Coronary artery (tissue), 2 donors: ENCODE measurements at places on chromosomes 12 and 14.

DNA sequence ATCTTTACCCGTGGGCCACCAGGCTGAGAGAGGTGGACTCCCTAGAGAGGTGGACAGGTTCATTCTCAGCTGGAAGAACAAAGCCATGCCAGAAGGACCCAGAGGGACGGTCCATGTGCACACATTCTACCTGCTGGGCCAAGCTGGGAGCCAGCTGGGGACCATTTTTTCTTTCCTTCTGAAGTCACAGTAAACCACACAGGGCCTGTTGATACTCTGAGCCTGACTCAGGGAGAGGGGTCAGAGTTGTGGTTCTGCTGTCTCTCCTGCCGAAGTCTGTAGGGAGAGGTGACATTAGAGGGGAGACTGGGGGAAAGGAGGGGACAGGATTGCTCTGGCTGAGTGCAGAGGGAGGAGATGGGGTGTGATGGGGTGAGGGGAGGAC is 148.6 kb downstream of the TSPAN9 start:
- no peak for DNase-seq

DNA sequence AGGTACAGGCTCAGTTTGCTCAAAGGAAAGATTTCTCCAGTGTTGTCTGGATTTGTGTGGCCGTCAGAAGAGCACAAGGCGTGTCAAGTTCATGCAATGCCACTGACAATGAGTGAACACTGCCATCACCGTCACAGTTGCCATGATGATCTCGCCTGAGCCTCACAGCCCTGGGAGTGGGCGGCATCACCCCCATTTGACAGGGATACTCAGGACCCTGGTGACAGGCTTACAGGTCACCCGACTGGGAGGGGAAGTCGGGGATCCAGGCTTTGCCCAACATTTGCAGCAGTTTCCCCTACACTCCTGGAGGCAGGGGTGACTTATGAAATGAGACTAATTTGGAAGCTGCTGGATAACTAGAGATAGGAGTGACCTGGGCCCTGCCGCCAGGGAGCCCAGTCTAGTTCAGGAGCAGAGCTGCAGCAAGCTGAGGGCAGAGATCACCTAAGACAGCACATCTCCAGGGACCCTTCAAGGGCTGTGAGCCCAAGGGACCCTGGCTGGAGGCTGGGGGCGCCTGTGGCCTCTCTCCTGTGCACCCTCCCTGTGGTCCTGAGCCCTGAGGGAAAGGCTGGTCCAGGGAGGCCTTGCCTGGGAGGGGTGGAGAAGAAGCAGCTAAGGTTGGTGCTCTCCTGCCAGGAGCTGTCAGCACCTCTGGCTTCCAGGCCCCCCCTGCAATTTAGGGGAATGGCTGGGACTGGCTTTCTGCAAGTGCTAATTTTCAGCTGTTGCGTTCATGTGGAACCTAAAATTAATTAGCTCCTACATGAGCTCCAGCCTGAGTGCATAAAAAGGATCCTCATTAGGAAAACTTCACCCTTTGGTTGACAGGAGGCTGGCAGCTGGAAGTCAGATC is 32.4 kb upstream of the BEGAIN start:
- DNase-seq = no peak

DNA sequence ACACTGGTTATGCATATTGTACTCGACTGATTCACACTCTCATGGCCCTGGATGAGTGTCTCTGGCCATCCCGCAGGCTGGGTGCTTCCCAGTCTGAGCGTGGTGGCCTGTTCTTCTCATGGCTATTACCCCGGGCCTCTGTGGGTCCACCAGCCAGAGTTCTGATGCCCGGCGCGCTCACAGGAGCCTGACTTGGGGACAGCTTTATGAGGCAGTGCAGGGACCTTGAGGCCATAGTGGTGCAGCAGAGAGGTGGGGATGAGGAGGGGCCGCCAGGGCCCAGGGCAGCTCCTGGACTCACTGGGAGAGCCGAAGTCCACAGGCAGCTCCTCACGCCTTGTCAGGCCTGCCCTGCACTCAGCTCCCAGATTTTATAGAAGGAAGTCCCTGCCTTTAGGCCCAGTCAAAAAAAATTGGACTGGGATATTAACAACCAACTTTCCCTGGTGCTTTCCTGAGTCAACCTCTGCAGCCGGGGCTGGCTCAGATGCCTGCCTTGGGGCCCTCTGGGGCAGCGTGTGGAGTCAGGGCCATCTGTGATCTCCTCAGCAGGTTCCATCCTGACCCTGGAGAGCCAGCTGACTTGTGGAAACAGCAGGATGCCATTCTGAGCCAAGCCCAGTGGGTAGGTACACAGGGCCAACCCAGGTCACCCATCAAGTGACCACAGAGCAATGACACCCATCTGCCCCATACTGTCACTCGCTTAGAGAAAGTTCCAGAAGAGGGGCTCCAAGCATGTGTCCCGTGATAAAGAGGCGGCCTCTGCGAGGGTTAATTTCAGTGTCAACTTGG is 89.4 kb upstream of the DIO3 start:
- peak; percentile 64 for DNase-seq

GRCh38 chr12:113673458-113674238 is 202.0 kb upstream of the LHX5 start:
- DNase-seq = no peak

DNA sequence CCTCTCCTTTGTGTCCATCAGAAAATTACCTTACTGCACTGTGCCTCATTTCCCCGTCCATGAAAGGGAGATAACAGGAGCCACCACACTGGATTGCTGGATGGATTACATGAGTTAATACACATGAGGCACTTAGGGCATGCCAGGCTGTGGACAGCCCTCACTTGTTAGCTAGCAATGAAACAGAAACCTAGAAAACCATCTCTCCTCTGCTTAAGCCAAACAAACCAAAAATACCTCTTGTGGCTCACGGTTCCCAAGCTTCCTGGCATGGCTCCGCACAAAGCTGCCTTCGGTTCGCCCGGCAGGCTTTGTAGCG is 660 bp upstream of the HCFC2 start:
- DNase-seq = no peak

- peak; percentile 45 for DNase-seq
Observed at GRCh38 chr14:99320621-99321235, 48.7 kb upstream of the BCL11B start.

- DNase-seq = no peak
Observed at GRCh38 chr12:43357141-43357540, 194.9 kb downstream of the ADAMTS20 start.

DNA sequence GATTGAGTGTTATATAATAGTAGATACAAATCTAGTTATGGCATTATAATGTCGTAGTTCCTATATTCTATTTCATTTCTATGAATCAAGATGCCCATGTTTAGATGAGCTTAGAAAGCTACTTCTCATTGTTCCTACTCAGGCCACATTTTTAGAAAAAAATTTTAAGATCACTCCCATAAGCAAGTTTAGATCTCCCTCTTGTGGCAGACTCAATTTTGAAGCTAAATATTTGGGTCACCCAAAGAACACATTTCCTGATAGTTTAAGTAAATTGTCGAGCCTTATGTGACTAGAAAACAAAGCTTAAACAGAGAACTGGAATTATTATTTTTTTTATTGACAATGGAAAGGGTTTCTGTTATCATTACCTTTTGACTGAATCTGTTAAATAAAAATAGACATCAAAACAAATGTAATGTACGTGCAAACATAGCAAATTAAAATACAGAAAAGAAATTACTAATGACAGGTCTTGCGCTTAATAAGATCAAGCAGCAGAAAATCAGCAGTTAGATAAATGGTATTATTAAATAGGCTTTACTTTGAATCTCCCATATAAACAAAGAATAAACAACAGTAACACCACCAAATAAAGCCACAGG is 180.2 kb downstream of the ACSS3 start:
- no peak for DNase-seq

- DNase-seq = no peak
Observed at GRCh38 chr14:52961060-52961639, 10.3 kb upstream of the FERMT2 start.

DNA sequence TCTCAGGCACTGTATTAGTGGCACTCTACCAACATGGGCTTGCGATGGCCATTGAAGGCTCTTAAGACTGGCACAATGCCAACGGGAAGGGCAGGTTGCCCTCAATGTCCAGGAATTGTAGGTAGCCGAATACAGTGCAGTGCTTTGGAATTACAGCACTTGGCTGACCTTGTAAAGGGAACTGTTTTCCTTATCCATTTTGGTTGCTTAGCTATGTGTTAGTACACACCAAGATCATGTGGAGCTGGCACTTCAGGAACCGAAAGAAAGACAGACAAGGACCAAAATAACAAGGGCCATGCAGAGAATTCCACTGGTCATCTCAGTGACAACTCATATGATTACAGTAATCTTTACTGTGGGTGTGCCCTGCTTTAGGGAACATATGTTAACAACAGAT is 72.7 kb downstream of the DYRK2 start:
- no peak for DNase-seq

DNA sequence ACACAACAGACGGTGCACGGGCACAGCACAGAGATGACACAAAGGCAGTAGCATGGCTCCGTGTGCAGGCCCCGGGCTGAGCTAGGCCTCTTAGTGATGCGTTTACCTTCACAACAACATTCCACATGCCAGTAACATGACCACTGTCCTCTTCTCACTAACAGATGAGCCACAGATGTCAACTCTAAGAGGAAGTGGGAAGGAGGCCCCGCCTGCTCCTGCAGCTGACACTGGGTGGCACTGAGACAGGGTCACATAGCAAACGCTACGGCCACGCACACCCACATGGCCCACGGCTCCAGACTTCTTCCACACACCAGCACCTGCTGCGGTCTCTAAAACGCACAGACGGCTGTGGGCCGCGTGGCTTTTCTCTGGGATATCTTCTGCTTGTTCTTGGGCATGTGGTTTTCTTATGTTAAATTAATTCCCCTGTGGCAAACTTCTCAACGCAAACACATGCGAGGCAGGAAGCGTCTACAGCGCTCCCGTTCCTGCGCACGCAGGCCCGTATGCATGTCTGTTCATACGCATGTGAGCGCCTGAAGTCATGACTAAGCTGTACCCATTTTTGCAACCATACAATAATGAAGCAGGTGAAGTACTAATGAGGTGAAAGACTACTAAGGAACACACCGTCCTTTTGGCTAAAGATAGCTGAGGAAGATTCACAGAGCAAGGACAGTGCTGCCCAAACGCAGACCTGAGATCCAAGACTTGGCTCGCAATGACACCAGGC is 26.8 kb downstream of the AMN start:
- DNase-seq = no peak

- DNase-seq = no peak
Observed at GRCh38 chr14:48771717-48772116, 814.5 kb downstream of the RPS29 start.

DNA sequence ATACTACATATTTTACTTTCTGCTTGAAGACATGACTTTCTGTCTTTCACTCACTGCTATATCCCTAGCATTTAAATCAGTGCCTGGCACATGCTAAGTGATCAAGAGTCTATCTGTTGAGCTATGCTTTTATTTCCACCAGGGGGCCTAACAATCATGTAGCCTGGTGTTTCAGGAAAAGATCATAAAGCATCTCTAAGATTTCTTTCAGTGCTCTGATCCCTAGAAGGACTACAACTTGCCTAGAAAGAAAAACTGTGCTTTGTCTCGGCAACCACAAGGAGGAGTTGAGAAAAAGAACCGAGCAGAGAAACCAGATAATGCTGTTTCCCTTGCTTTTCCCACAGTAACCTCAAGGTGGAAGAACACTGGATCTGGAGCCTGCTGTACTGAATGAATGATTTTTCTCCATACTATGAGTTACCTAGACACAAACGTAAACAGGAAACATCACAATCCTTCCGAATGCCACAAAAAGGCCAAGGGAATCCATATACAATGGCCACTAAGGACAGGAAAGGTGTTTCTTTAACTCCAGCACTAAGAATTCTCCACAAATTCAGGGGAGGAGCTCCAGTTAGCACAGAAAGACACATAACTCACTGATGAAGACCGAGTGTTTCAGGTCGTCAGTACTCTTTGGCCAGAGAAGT is 1.2 kb downstream of the CRY1 start:
- no peak for DNase-seq

- no peak for DNase-seq
Observed at GRCh38 chr12:19945559-19946435, 422.5 kb upstream of the PDE3A start.

DNA sequence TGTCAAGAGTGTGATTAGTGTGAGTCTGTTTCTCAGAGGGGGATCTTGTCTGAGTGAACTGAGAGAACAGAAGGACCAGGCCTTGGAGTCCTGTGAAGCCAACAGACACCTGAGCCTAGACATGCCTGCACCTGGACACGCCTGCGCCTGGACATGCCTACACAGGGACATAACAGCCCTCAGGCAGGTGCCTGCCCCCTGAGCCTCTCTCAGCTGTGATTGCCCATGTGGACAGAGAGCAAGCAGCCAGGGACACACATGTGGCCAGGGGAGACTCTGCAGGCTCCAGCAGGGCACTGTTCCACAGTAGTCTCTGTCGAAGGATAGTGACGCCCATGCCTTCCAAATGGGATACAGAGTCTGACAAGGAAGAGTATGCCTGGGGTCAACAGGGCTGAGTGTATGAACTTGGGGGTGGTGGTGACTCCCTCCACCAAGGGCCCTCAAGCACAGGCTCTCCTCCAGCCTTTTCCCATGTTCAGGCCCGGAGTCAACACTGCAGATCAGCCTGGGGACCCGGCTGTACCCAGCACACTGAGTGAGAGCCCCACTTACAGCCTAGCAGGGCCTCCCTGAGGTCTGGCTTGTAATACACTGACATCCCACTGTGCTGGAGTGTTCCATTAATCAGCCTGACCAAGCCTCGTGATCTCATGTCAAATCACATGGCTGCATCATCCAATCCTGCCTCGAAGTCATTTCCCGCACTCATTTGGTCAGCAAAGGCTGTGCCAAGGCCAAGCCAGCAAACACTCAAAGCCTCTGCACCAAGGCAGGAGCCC is 173.0 kb downstream of the CALM1 start:
- no peak for DNase-seq

DNA sequence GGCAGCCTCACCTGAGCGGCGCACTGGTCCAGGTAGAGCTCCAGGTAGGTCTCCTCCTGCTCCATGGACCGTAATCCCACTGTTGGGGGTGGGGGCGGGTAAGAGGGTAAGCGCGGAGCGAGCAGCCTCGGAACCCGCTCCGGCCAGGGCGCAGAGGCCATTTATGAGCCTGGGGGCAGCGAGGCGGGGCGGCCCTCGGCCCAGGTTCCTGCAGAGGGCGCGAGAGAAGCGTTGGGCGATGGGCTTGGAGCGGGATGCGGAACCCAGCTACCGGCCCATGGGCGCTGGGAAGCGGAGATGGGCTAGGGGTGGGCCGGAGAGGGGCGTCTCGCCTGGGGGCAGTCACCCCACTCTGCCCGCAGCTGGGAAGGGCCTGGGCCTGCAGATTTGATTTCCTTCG is at the start of gene TBPL2:
TBPL2 (minus strand) TSS at position 232 of the 400 bp plus-strand sequence; CDS start at position 65, 167 bp downstream.
- DNase-seq = no peak

- DNase-seq = peak; percentile 21
Observed at GRCh38 chr14:98853063-98853729, 418.8 kb downstream of the BCL11B start.
